ENCODE measurements at places on chromosomes 1 and 21.

GRCh38 chr1:27616441-27616840, 12.5 kb upstream of the AHDC1 start:
- no peak overlapping the region for H3K27ac ChIP-seq
- DNase-seq: no peak
- peaks cover 3% of the 10 kb centered on the region for H3K27me3 ChIP-seq
- no peak overlapping the region for H3K4me3 ChIP-seq
- H3K4me1 ChIP-seq: peaks cover 14% of the 10 kb centered on the region

- no peak for DNase-seq
- H3K27me3 ChIP-seq: no peaks in the 10 kb centered on the region
- H3K27ac ChIP-seq: no peak overlapping the region
- H3K36me3 ChIP-seq: no peaks in the 10 kb centered on the region
- H3K4me3 ChIP-seq: no peak overlapping the region
Measured at GRCh38 chr1:69401879-69402278, 165.8 kb upstream of the LRRC7 start.

- H3K4me1 ChIP-seq: no peaks in the 10 kb centered on the region
- H3K27ac ChIP-seq: no peak overlapping the region
- no peaks in the 10 kb centered on the region for H3K36me3 ChIP-seq
- no peaks in the 10 kb centered on the region for H3K27me3 ChIP-seq
- no peak overlapping the region for H3K4me3 ChIP-seq
- DNase-seq: no peak
Measured at GRCh38 chr1:244634546-244634945, 18.4 kb upstream of the DESI2 start.

- H3K4me3 ChIP-seq: no peak overlapping the region
- peaks cover 3% of the 10 kb centered on the region for H3K36me3 ChIP-seq
- H3K27ac ChIP-seq: no peak overlapping the region
- H3K27me3 ChIP-seq: no peaks in the 10 kb centered on the region
- DNase-seq: no peak
Measured at GRCh38 chr1:204081164-204081790, 8.4 kb downstream of the SOX13 start.

DNA sequence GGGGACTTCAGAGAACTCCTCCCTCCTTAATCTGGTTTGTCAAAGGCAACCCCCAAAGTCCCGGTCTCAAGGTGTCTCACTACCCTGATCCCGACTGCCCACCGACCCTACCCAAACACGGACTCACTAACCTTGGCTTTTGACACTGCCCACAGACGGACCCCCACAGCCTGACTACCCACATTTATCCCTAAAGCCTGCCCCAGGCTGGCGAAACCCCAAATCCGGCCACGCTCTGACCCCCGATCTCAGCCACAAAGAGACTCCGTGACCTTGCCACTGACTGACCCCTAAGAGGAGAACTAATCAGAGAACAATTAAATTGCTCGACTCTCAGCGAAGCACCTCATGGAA, 5.2 kb downstream of the ID3 start:
- DNase-seq: no peak
- H3K27ac ChIP-seq: peak overlapping the region; percentile 78
- peak overlapping the region; percentile 30 for H3K4me3 ChIP-seq
- peaks cover 41% of the 10 kb centered on the region for H3K4me1 ChIP-seq
- H3K27me3 ChIP-seq: peaks cover 12% of the 10 kb centered on the region
- peaks cover 6% of the 10 kb centered on the region for H3K36me3 ChIP-seq

DNA sequence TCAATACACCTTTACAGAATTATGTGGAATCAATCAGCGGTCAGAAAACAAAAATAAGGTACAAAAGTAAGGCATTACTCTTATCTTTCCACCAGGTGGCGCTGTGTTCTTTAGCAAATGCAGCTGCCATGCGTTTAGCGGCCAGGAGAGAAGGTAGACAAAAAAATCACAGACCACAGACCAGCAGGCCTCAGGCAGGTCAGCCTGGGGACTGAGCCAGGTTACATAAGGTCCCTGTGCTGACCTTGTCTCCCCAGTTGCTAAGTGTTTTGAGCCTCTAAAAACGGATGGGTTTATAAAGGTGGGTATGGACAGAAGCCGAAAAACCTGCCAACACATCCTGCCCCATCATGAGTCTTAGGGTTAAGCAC, 2.8 kb downstream of the RGS16 start:
- peaks cover 22% of the 10 kb centered on the region for H3K36me3 ChIP-seq
- no peak overlapping the region for H3K27ac ChIP-seq
- H3K4me3 ChIP-seq: no peak overlapping the region
- DNase-seq: peak; percentile 74

- H3K4me1 ChIP-seq: peaks cover 6% of the 10 kb centered on the region
- no peak overlapping the region for H3K27ac ChIP-seq
- peak; percentile 28 for DNase-seq
- H3K4me3 ChIP-seq: peak overlapping the region; percentile 14
Measured at GRCh38 chr1:182069028-182069466, 7.5 kb upstream of the ZNF648 start.

DNA sequence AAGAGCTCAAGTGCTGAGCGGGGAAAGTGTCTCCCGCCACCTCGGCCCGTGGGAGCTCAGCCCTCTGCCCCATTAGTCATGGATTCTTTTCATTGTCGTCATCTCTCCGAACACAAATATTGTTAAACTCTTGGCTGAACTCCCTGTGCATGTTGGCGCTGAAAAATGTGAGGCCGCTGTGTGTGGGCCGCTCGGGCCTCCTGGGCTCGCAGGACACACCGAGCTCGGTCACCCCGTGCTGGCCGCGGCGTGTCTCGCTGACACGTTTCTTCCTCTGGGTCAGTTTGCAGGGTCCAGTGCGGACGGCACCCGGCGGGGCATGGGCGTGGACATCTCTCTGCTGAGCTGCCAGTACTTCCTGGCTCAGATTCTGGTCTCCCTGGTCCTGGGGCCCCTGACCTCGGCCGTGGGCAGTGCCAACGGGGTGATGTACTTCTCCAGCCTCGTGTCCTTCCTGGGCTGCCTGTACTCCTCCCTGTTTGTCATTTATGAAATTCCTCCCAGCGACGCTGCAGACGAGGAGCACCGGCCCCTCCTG, 25.6 kb downstream of the SLC45A1 start:
- H3K4me1 ChIP-seq: peaks cover 30% of the 10 kb centered on the region
- H3K27me3 ChIP-seq: no peaks in the 10 kb centered on the region
- H3K4me3 ChIP-seq: peak overlapping the region; percentile 18
- H3K27ac ChIP-seq: peak overlapping the region; percentile 52
- H3K36me3 ChIP-seq: peaks cover 65% of the 10 kb centered on the region
- no peak for DNase-seq
